ENCODE measurements at places on chromosomes 2 and 18.

DNA sequence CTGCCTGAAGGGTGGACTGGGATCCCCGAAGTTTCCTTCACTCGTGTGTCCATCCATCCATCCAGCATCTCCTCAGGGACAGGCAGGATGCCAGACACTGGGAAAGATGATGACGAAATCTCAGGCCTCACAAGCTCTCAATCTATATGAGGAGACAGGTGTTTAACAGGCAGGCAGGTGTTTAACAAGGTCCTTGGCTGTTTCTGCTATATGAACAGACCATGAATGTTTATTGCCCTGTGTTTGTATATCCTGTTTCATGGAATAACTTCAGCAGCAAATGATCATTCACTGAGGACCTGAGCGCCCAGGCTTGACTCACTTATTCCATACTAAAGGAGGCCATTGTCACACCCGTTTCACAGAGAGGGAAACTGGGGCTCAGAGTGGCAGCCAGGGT is 685.8 kb upstream of the HS6ST1 start:
- no peak overlapping the region for H3K27ac ChIP-seq
- H3K27me3 ChIP-seq: peaks cover 6% of the 10 kb centered on the region

- peak overlapping the region; percentile 80 for H3K4me3 ChIP-seq
- H3K4me1 ChIP-seq: peaks cover 35% of the 10 kb centered on the region
- H3K27ac ChIP-seq: peak overlapping the region; percentile 98
- no peaks in the 10 kb centered on the region for H3K27me3 ChIP-seq
- no peak for DNase-seq
Measured at GRCh38 chr2:42359965-42360483, 993 bp downstream of the COX7A2L start.

- no peak overlapping the region for H3K27ac ChIP-seq
- H3K4me3 ChIP-seq: no peak overlapping the region
- H3K36me3 ChIP-seq: peaks cover 2% of the 10 kb centered on the region
- DNase-seq: peak; percentile 33
Measured at GRCh38 chr18:48663931-48664847, 125.4 kb downstream of the CTIF start.

GRCh38 chr2:28367667-28368356 is 24.8 kb upstream of the FOSL2 start:
- DNase-seq: no peak
- H3K36me3 ChIP-seq: no peaks in the 10 kb centered on the region
- peaks cover 31% of the 10 kb centered on the region for H3K4me1 ChIP-seq
- H3K27me3 ChIP-seq: peaks cover 7% of the 10 kb centered on the region
- peak overlapping the region; percentile 50 for H3K27ac ChIP-seq
- no peak overlapping the region for H3K4me3 ChIP-seq

- H3K36me3 ChIP-seq: peaks cover 10% of the 10 kb centered on the region
- no peaks in the 10 kb centered on the region for H3K27me3 ChIP-seq
- no peak overlapping the region for H3K27ac ChIP-seq
- H3K4me1 ChIP-seq: no peaks in the 10 kb centered on the region
Measured at GRCh38 chr2:135279209-135279608, 227.1 kb downstream of the RAB3GAP1 start.

DNA sequence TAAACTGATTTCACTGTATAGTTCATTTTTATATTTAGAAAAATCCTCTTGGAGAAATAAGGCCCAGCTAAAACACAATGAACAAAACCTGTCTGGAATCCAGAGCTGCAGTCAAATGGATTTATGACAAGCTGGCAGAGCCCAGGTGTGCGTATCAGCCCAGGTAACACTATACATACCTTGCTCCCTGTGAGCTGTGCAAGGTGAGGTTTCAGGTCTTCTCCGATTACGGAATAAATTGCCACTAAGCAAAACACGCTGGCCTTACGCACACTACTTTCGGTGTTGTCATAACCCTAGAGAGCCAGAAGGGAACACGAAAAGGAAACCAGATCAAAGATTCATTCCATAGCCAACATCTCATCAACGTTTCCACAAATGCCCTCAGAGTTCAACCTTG is 61.9 kb upstream of the TFCP2L1 start:
- no peak overlapping the region for H3K27ac ChIP-seq
- H3K4me1 ChIP-seq: no peaks in the 10 kb centered on the region
- H3K36me3 ChIP-seq: peaks cover 14% of the 10 kb centered on the region
- no peak overlapping the region for H3K4me3 ChIP-seq

DNA sequence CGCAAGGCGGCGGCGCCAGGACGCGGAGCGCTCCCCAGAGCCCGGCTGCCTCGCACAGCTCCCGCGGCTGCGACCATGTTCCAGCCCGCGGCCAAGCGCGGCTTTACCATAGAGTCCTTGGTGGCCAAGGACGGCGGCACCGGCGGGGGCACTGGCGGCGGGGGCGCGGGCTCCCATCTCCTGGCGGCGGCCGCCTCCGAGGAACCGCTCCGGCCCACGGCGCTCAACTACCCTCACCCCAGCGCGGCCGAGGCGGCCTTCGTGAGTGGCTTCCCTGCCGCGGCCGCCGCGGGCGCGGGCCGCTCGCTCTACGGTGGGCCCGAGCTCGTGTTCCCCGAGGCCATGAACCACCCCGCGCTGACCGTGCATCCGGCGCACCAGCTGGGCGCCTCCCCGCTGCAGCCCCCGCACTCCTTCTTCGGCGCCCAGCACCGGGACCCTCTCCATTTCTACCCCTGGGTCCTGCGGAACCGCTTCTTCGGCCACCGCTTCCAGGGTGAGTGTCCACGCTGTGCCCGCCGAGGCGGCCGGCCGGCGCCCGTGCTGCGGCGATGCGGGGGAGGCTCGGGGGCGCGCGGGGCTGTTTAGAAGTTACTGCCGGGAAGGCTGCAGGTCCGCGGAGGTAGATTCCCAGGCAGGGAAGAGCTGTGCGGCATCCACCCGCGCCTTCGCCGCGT is 696 bp downstream of the EMX1 start:
- peaks cover 84% of the 10 kb centered on the region for H3K27me3 ChIP-seq
- no peak overlapping the region for H3K27ac ChIP-seq
- H3K36me3 ChIP-seq: no peaks in the 10 kb centered on the region
- DNase-seq: peak; percentile 30
- no peak overlapping the region for H3K4me3 ChIP-seq

DNA sequence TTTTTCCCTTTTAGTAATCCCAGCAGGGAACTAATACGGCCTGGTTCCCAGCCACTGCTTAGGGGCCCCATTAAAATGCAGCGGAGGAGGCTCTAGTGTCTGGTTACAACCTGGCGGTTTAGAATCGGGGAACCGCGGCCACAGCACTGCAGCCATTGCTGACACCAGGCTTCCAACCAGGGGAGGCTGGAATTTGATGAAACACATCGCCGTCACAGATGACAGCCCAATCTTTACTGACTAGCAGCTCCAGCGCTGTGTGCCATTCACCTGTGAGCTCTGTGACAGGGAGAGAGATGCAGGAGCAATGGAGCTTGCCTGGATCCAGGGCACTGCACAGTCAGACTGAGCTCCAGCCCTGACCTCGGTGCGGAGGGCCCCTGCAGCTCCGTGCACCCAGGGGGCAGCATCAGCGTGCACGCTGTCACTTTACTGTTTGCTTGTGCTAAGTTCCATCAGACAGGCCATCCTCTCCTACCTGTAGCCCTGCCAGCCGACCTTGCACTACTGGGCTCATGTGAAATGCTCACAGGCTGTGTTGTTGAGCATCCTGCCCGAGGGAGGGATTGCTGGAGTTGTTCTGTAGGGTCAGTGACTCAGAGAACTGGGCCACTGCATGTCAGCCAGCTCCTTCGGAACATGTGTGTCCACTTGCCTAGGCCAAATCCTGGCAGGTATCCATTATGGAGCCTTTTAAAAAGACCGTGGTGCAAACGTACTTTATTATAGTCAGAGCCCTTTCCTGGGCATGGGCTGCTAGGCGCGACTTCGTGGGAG is 203.5 kb downstream of the SEPTIN10 start:
- no peaks in the 10 kb centered on the region for H3K36me3 ChIP-seq
- H3K27ac ChIP-seq: no peak overlapping the region
- no peaks in the 10 kb centered on the region for H3K27me3 ChIP-seq
- no peak for DNase-seq
- H3K4me1 ChIP-seq: no peaks in the 10 kb centered on the region

DNA sequence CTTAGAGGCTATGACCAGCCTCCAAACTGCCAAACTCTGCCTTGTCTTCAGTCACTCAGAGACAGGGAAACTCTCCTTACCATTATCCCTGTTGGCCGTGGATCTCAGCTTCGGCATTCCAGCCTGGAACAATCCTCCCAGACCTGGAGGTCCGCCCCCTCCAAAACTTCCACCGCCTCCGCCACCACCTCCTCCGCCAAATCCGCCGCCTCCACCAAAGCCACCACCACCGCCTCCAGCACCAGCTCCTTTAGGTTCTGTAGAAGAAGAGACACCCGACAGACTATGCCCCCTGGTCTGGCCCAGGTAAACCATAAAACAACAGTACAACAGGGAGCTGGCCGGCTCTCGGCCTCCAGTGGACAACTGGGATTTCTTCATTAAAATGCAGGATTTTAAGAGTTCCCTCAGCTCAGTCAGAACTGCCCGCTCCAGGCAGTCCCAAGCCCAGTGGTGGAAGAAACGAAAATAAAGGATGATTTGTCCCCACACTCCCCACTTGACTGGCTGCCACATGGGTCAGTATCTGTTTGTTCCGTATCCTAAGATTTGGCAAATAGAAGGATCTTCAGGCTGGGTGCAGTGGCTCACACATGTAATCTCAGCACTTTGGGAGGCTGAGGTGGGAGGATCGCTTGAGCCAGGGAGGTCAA is 22.4 kb downstream of the WIPF1 start:
- H3K4me3 ChIP-seq: no peak overlapping the region
- peak overlapping the region; percentile 72 for H3K27ac ChIP-seq
- H3K27me3 ChIP-seq: no peaks in the 10 kb centered on the region
- peaks cover 62% of the 10 kb centered on the region for H3K36me3 ChIP-seq
- DNase-seq: no peak

- H3K4me3 ChIP-seq: no peak overlapping the region
- DNase-seq: no peak
- peaks cover 20% of the 10 kb centered on the region for H3K36me3 ChIP-seq
- H3K4me1 ChIP-seq: peaks cover 25% of the 10 kb centered on the region
Measured at GRCh38 chr2:208315081-208315788, 49.2 kb downstream of the PIKFYVE start.

- H3K4me3 ChIP-seq: no peak overlapping the region
- H3K4me1 ChIP-seq: peaks cover 10% of the 10 kb centered on the region
- H3K36me3 ChIP-seq: peaks cover 50% of the 10 kb centered on the region
- no peaks in the 10 kb centered on the region for H3K27me3 ChIP-seq
Measured at GRCh38 chr18:56721491-56721890, 70.3 kb downstream of the WDR7 start.
